ENCODE measurements at places on chromosomes 4 and X. TPM values are rescaled to one million over a fixed set of nuclear protein-coding genes. Genes with fewer than 3 reads are reported as not detected.

The ATP2B3 gene
- total RNA-seq = 0.10 TPM

DNA sequence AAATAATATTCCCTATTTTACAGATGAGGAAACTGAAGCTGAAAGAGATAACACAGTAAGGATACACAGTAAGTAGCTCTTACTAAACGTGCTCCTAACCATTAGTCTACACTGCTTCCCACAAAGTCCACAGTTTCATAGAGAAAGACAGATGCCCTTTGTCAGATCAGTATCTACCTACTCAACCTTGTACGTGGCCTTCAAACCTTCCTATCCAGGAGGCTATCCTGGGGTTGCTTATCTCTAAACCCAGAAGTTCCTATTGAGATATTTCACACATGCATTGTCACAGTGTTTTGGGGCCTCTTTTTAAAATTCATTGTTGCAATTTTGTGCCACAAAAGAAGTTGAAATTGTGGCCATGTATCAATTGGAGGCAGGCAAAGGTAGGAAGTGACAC, 208.0 kb downstream of the ENOX2 start:
- H3K27me3 ChIP-seq = no peaks in the 10 kb centered on the region
- peaks cover 18% of the 10 kb centered on the region for H3K4me1 ChIP-seq
- H3K27ac ChIP-seq = no peak overlapping the region
- no peaks in the 10 kb centered on the region for H3K36me3 ChIP-seq
- H3K4me3 ChIP-seq = no peak overlapping the region

- no peaks in the 10 kb centered on the region for H3K4me1 ChIP-seq
- H3K27ac ChIP-seq = no peak overlapping the region
- H3K27me3 ChIP-seq = peaks cover 2% of the 10 kb centered on the region
- no peak for DNase-seq
- H3K36me3 ChIP-seq = no peaks in the 10 kb centered on the region
Measured at GRCh38 chr4:58453956-58454355, 1343.8 kb upstream of the IGFBP7 start.

The MSANTD1 gene
- total RNA-seq = 0.97 TPM

- H3K4me3 ChIP-seq = no peak overlapping the region
- no peak for DNase-seq
- H3K27ac ChIP-seq = no peak overlapping the region
- H3K27me3 ChIP-seq = peaks cover 5% of the 10 kb centered on the region
Measured at GRCh38 chrX:23511793-23512192, 155.5 kb upstream of the PRDX4 start.

The TMEM47 gene
- total RNA-seq = 1.6 TPM

- no peaks in the 10 kb centered on the region for H3K36me3 ChIP-seq
- no peaks in the 10 kb centered on the region for H3K27me3 ChIP-seq
- H3K27ac ChIP-seq = no peak overlapping the region
- DNase-seq = no peak
- peaks cover 7% of the 10 kb centered on the region for H3K4me1 ChIP-seq
Measured at GRCh38 chr4:121977251-121978171, 25.7 kb upstream of the TRPC3 start.

The NPY1R gene
- 2.6 TPM for total RNA-seq

- no peaks in the 10 kb centered on the region for H3K4me1 ChIP-seq
- no peaks in the 10 kb centered on the region for H3K36me3 ChIP-seq
- H3K27ac ChIP-seq = no peak overlapping the region
Measured at GRCh38 chr4:24888475-24889344, 24.1 kb downstream of the CCDC149 start.

The AFP gene
- total RNA-seq = not detected

- H3K27ac ChIP-seq = no peak overlapping the region
- peaks cover 1% of the 10 kb centered on the region for H3K27me3 ChIP-seq
- no peak overlapping the region for H3K4me3 ChIP-seq
- no peaks in the 10 kb centered on the region for H3K36me3 ChIP-seq
- H3K4me1 ChIP-seq = peaks cover 17% of the 10 kb centered on the region
Measured at GRCh38 chr4:54440394-54441136, 211.5 kb downstream of the PDGFRA start.

GRCh38 chrX:154800478-154801210, 4.6 kb downstream of the MPP1 start:
- peak overlapping the region; percentile 15 for H3K27ac ChIP-seq
- H3K4me1 ChIP-seq = peaks cover 26% of the 10 kb centered on the region
- DNase-seq = no peak
- H3K27me3 ChIP-seq = peaks cover 4% of the 10 kb centered on the region

GRCh38 chrX:97215186-97215585, 331.5 kb downstream of the RPA4 start:
- no peak overlapping the region for H3K27ac ChIP-seq
- no peak overlapping the region for H3K4me3 ChIP-seq
- no peaks in the 10 kb centered on the region for H3K36me3 ChIP-seq

- H3K27ac ChIP-seq = no peak overlapping the region
Measured at GRCh38 chr4:84683064-84683850, 100.3 kb downstream of the CDS1 start.

- H3K27ac ChIP-seq = no peak overlapping the region
- H3K4me1 ChIP-seq = no peaks in the 10 kb centered on the region
- H3K4me3 ChIP-seq = no peak overlapping the region
Measured at GRCh38 chr4:59770601-59771264, 1429.4 kb upstream of the ADGRL3 start.

DNA sequence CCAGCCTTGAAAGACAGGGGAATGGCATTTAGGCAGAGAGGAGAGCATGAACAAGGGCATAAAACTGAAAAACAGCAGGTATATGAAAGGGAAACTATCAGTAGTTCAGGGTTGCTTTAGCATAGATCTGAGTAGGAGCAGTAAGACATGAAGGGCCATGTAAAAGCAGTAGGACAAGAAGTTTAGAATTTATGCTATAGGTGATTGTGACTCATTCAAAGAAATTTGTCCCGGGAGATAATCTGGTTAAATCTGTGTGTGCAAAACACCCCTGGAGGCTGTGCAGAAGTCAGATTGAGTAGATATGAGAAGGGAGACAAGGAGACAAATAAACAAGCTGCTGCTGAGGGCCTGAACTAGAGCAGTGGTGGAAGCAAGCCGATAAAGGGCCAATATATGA, 109.1 kb upstream of the BMP3 start:
- DNase-seq = no peak
- no peak overlapping the region for H3K27ac ChIP-seq
- no peaks in the 10 kb centered on the region for H3K4me1 ChIP-seq
- no peaks in the 10 kb centered on the region for H3K27me3 ChIP-seq
- no peak overlapping the region for H3K4me3 ChIP-seq

- H3K27ac ChIP-seq = no peak overlapping the region
- H3K27me3 ChIP-seq = no peaks in the 10 kb centered on the region
Measured at GRCh38 chr4:89365776-89366175, 58.2 kb upstream of the GPRIN3 start.

DNA sequence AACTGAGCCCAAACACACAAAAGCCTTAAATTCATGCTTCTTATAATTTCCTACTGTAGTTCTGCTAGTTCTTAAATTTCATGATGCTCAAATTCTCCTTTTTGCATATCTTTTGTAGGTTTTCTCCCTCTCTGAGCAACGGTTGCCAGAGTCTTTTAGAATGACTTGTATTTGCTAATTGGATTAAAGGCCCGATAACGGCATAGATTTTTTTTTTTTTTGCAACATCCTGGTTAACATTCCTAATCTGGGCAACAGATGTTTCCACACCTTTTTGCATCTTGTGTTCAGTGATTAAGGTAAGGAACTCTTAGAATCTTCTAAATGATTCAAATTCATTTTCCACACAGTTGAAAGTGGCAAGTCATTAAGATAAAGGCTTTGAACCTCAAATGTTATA, 66.3 kb upstream of the ADGRG2 start:
- H3K27ac ChIP-seq = no peak overlapping the region
- H3K4me1 ChIP-seq = no peaks in the 10 kb centered on the region

- no peak for DNase-seq
- no peaks in the 10 kb centered on the region for H3K36me3 ChIP-seq
- H3K4me1 ChIP-seq = no peaks in the 10 kb centered on the region
- peaks cover 3% of the 10 kb centered on the region for H3K27me3 ChIP-seq
Measured at GRCh38 chr4:184320631-184321030, 103.0 kb upstream of the ENPP6 start.

DNA sequence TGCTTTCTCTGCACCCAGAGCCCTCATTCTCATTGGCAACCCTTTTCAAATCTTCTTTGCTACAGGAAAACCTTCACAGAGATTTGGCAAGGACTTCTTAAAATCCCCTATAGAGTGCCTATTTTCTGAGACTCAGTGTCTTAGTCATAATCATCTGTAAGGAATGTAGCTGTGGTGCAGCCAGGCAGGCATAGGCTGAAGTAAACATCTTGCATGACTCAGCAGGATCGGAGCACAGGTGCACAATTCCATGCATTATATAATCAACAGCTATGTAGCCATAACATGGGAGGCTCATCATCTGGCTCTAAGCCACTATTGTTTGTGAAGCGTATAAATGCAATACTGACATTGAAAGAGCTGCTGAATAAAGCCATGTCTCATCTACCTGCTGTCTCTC, 368.8 kb downstream of the MAGEE1 start:
- H3K4me3 ChIP-seq = no peak overlapping the region
- no peaks in the 10 kb centered on the region for H3K4me1 ChIP-seq
- no peaks in the 10 kb centered on the region for H3K36me3 ChIP-seq
- no peak overlapping the region for H3K27ac ChIP-seq
- no peak for DNase-seq

DNA sequence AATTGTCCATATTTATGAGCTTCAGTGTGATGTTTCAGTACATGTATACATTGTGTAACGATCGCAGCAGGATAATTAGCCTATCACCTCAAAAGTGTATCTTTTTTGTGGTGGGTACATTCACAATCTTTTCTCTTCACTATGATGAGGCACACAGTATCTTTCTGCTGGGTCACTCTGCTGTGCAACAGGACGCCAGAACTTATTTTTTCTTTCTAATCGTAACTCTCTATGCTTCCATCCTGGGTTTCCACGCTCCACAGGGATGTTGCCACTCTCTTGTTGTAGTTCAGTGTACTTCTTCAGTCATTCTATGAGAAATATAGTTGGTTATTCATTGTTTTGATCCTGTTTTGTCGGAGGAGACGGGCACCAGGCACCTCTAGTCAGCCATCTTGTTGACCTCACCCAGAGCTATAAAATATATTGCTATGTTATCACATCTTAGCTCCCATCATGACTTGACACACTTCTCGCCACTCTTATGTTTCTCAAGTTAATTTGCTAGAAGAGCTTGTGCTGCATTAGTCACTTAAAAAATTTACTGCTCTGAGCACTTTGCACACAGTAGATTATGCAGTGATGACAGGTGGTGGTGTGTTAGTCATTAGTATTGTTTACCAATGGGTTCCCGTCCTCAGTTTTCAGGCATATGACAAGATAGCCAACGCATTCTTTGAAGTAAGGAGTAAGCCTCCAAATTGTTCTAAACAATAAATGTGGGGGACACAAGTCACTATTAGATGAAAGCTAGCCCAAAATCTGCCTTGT, 1002.7 kb upstream of the PCDH7 start:
- H3K4me3 ChIP-seq = no peak overlapping the region
- no peaks in the 10 kb centered on the region for H3K36me3 ChIP-seq
- no peak for DNase-seq
- H3K27me3 ChIP-seq = no peaks in the 10 kb centered on the region

GRCh38 chr4:30801876-30802275, 81.7 kb downstream of the PCDH7 start:
- no peaks in the 10 kb centered on the region for H3K27me3 ChIP-seq
- no peak overlapping the region for H3K4me3 ChIP-seq
- no peaks in the 10 kb centered on the region for H3K36me3 ChIP-seq
- H3K27ac ChIP-seq = no peak overlapping the region
- H3K4me1 ChIP-seq = peaks cover 10% of the 10 kb centered on the region
- no peak for DNase-seq

GRCh38 chrX:120260369-120260768, 9.8 kb downstream of the ZBTB33 start:
- H3K27ac ChIP-seq = no peak overlapping the region
- H3K27me3 ChIP-seq = no peaks in the 10 kb centered on the region
- H3K36me3 ChIP-seq = no peaks in the 10 kb centered on the region

- no peak overlapping the region for H3K4me3 ChIP-seq
- H3K36me3 ChIP-seq = no peaks in the 10 kb centered on the region
- peaks cover 3% of the 10 kb centered on the region for H3K4me1 ChIP-seq
- no peak overlapping the region for H3K27ac ChIP-seq
- H3K27me3 ChIP-seq = no peaks in the 10 kb centered on the region
Measured at GRCh38 chr4:113837397-113837796, 75.9 kb upstream of the CAMK2D start.

The SMIM14 gene
- total RNA-seq = 19.4 TPM

Data from endothelial cell (in vitro differentiated cells).